ENCODE measurements at places on chromosomes 12 and 14. TPM values are rescaled to one million over a fixed set of nuclear protein-coding genes. Genes with fewer than 3 reads are reported as not detected.

Gene KRT6A
- not detected for total RNA-seq

Gene GLT8D2
- not detected for total RNA-seq

GRCh38 chr12:109870648-109871047 is 9.7 kb downstream of the GLTP start:
- H3K36me3 ChIP-seq, result no peaks in the 10 kb centered on the region
- no peak overlapping the region for H3K4me3 ChIP-seq
- DNase-seq, result no peak
- H3K4me1 ChIP-seq, result peaks cover 17% of the 10 kb centered on the region

Gene SLCO1B1
- total RNA-seq, result not detected

GRCh38 chr12:132541200-132541599 is 51.2 kb downstream of the FBRSL1 start:
- H3K27ac ChIP-seq, result no peak overlapping the region
- H3K27me3 ChIP-seq, result no peaks in the 10 kb centered on the region
- H3K36me3 ChIP-seq, result peaks cover 4% of the 10 kb centered on the region
- peaks cover 15% of the 10 kb centered on the region for H3K4me1 ChIP-seq

Gene IFNG
- not detected for total RNA-seq

Gene IL22
- not detected for total RNA-seq

All from naive thymus-derived CD8-positive, alpha-beta T cell (primary cell).